ENCODE measurements at places on chromosomes 12 and 14. TPM values are rescaled to one million over a fixed set of nuclear protein-coding genes. Genes with fewer than 3 reads are reported as not detected.

- H3K4me1 ChIP-seq = no peaks in the 10 kb centered on the region
- no peaks in the 10 kb centered on the region for H3K36me3 ChIP-seq
- DNase-seq = no peak
- H3K4me3 ChIP-seq = no peak overlapping the region
Measured at GRCh38 chr14:40188006-40188405, 755.8 kb upstream of the FBXO33 start.

DNA sequence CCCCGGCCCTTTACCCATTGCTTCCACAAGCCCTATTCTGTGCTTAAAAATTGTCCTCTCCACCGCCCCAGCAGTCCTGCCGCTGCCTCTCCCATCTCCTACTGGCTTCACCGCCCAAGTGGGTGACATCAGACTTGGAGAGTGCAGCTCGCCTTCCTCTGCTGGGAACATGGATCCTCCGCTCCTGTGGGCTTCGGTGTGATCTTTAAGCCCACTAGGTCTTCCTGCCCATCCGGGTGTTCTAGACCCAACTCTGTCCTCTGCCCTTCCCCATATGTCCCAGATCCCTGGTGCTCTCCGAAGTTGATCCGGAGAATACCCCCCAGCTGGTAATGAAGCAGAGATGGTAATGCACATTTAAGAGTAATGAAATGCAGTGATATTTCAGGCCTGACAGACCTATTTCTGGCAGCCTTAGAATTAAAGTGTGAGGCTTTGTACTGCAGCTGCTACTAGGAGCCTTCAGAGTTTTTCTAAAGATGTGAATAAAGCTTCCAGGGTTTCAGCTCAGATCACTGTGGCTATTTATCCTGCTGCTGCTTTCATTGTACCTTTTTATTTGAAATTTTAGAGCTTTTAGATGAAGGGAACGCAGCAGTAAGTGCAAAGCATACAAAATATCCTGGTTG, 22.9 kb upstream of the CTDSP2 start:
- H3K36me3 ChIP-seq = peaks cover 2% of the 10 kb centered on the region
- H3K4me3 ChIP-seq = no peak overlapping the region
- H3K27ac ChIP-seq = no peak overlapping the region
- H3K4me1 ChIP-seq = peaks cover 7% of the 10 kb centered on the region
- no peak for DNase-seq
- peaks cover 7% of the 10 kb centered on the region for H3K27me3 ChIP-seq

- DNase-seq = no peak
- no peaks in the 10 kb centered on the region for H3K27me3 ChIP-seq
Measured at GRCh38 chr14:86141966-86142365, 612.0 kb downstream of the FLRT2 start.

HNF1A gene
- not detected for total RNA-seq
